Stimulated activated CD8-positive, alpha-beta memory T cell treated with anti-CD3 and anti-CD28 coated beads, Interleukin-12 subunit alpha, Interleukin-12 subunit beta, amount 100 ng/mL, for 1 hour (primary cell): ENCODE measurements at places on chromosomes 6 and 20.

DNA sequence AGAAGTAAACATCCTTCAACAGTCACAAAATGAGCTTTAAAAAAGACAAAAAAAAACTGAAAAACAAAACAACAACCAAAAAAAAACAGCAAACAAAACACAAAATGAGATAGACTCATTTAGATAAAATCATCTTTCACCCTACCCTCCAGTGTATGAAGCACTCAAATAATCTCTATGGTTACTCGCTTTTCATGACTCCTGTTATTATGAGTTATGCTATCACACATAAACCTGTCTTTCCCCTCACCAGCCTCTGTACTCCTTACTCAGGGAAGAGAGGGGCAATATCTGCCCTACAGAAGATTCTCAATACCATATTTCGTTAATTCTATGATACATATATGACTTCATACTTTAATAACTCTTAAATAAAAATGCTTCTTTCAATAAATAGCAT is 158.2 kb downstream of the TPBG start:
- DNase-seq = no peak

DNA sequence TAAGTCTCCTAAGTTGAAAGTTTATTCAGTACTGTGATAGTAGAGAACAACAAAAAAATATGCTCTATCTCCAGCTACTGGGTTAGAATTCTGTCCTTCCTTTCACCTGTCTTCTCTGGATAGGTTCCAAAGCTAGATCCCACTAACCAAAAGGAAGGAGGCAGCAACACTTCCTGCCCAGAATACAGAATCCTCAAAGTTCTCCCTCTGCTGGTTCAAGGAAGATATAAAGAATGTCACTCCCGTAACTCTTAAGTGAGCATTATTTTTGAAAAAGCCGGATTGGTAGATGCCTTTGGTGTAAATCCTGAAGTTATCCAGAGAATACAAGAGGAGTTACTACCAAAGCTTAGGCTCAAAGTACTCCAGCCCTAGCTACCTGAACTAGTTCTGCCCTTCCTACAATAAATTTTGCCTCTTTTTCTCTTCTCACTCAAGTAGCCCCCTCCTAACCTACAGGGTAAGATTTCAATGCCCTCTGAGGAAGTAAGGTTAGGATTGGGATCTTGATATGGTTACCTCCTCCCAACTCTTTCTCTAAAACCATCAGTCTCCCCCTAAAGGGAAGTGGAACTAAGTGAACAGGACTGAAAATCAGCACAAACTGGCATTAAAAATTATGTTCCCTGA is 26.0 kb upstream of the CRIP3 start:
- no peak for DNase-seq

DNA sequence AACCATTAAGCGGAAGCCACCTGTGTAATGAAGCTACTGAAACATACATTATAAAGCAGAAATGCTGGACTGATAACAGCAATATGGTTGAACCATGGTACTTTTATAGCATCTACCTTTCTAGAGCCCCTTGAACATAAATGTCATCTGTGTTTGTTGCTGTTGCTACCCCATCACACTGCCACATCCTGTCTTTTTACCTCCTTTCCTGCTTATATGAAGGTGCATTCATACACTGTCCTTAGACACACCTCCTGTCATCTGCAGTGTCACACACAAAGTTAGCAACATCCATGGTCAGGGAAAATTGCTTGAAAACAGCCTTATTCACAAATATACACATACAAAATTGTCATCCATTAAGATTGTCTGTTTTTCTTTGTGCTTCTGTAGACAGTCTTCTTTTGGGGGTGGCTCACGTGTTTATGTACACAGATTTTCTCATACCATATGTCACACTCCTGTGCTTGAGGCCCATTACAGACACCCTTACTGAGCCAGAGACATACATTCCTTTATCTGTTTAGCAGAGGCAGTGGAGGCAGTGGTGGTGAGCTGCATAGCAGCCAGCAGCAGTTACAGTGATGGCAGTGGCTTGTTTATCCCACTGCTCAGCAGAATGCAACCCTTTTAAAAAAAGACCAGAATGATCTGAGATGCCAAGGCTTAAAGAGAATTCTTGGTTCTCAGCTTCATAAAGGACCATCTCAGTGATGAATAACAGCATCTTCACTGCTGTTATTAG is 25.9 kb downstream of the C6orf62 start:
- DNase-seq = no peak

- DNase-seq = no peak
Observed at GRCh38 chr20:25496968-25497401, 88.3 kb downstream of the NINL start.

DNA sequence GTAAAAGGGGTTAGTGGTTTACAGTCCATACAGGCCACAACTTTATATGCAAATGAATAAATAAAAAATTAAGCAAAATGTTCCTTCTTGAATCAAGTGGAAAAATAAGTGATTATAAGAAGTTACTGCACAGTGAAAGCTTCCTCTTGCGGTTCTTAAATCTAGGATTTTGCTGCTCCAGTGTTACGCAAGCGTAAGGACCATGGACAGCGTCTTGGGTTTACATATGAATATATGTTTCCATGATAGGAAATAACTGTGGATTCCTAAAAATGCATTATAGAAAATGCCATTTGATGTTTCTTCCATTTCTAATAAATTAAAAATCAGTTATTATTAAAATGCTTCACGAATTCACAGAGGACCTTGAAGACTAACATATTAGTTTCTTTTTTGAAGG is 176.6 kb upstream of the POU3F2 start:
- no peak for DNase-seq

- DNase-seq = no peak
Observed at GRCh38 chr6:117200067-117200466, 65.3 kb upstream of the VGLL2 start.

- peak; percentile 68 for DNase-seq
Observed at GRCh38 chr6:125995972-125996580, 9.7 kb downstream of the TRMT11 start.

DNA sequence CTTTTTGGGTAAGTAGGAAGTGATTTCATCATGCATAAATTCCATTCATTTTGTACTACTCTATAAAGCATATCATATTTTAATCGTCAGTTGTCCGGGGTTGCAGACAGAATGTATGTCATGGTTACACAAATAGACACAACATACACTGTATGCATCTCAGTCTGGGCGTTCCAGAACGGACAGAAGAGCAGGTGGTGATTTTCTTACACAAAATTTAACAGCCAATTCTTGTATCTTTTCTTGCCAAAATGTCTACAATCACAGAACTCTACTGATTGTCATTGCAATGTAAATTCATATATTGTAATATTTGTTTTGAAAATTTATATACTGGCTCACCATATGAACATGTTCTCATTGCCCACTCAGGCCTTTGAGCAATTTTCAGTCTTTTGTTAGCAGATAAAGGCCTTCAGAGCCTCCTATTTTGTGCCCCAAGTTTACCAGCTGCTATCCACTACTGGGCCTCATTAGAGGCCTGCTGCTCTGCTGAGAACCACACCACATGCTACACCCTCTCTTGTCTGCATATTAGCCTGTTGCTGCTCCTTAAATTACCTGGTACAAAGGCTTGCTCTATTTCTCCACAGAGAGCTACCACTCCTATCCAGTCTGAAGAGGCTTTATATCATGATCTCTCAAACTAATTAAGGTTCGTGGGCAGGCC is 61.5 kb downstream of the PRDM13 start:
- no peak for DNase-seq

DNA sequence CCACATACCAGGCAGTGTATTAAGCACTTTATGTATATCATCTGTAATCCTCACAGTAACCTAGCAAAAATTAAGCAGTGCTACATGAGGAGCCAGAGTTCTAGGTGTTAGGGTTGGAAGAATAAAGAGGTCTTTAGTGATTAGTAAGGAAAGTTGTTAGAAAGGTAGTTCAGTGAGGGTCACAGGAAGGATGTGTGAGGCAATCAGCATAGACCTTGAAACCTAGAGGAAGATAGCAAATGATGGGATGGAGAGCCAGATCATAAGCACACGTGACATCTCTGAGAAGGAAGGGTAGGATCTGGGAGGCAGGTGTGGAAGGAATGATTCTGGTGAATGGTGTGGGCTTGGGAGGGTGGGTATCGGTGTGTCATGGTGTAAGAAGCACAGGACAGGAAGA is 2.2 kb downstream of the KAT14 start:
- no peak for DNase-seq

DNA sequence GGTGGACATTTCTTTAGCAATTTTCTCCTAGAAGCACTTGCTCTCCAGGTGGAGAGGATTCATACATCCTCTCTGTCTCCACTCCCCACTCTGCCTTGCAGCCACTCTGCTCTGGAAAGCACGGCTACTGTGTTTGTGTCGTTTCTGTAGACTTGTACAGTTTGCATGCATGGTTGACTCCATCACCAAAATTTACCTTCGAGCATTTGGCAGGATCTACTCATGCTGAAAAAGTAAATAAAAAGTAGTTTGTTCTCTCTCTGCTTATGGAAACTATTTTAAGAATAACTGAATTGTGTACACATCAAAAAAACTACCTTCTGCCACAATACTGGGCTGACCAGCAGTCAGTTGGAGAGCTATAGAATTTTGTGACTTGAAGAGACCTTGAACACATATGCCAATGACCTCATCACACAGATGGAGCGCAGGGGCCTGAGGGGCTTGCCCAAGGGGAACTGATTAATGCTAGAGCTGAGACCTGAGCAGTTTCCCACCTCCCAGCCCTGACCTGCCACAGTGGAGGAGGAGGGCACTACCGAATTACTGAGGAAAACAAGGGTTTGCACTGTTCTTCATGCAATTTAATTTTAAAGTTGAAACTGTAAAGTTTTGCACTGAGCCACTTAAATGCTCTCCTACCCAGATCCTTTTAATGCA is 33.7 kb upstream of the FOXQ1 start:
- no peak for DNase-seq

GRCh38 chr6:53598265-53598907 is 53.5 kb upstream of the GCLC start:
- DNase-seq = no peak
